ENCODE measurements at places on chromosomes 12 and 14.

GRCh38 chr14:96098309-96098998 is 59.3 kb downstream of the C14orf132 start:
- no peak for DNase-seq

DNA sequence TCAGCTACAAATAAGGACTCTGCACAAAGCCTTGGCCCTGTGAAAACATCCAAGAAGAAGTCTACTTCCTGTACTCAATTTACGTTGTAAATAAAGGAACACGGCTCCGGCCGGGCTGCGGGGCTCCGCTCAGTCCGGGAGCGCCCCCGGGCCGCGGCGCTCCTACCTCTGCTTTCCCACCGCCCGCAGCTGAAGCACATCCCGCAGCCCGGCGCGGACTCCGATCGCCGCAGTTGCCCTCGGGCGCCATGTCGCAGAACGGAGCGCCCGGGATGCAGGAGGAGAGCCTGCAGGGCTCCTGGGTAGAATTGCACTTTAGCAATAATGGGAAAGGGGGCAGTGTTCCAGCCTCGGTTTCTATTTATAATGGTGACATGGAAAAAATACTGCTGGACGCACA is 502.3 kb upstream of the FOXG1 start:
- DNase-seq = no peak

GRCh38 chr12:111469401-111469800 is 63.7 kb downstream of the SH2B3 start:
- no peak for DNase-seq

DNA sequence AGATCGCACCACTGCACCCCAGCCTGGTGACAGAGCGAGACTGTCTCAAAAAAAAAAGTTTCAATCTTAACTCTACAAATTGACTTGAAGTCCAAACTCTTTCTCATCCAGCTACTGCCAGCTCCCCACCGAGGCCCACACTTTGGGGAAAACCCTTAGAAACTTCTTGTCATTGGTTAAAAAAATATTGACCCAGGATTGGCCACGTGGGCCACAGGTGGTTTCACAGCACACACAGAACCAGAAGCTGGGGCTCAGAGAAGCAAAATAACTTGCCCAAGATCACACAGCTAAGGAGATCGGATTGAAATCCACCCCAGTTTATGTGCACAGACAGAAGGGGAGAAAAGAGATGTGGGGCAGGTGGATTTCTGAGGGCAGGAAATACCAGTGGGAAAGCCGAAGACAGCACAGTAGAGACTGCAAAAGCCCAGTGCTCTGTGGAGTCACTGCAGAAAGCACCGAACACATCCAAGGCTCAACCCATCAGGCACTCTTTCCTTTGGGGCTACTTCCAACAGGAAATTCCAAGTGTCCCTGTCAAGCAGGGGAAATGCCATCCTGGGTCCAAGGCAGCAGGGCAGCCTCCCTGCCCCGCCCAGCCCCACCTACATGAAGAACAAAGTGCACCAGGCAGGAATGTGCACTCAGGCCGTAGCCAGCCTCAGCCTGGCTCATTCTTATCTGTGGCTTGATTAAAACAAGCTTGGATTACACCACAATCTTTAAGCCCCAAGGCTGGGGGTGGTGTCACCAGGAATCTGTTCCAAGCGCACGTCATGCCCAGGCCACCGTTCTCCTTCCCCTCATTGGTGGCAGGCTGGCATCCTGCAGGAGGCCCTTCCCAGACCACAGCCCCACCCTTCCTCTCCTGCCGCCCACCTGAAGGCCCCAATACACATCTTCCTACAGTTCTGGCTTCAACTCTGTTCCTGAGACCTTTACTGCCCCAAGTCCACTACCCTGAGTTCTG is 72.5 kb downstream of the ITPK1 start:
- DNase-seq = no peak

DNA sequence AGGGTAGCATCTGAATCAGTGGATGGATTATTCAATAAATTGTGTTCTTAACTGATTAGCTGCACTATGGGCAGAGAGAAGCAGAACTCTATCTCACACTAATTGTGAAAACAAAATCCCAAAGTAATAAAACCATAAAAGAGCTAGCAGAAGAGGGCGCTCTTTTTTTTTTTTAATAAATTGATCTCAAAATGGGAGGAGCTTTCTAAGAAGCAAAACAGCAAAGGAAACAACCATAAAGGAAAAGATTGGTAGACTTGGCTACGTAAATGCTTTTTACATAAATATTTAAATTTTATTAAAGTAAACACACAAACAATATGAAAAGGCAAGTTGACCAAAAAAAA is 1.5 kb upstream of the TM7SF3 start:
- no peak for DNase-seq

DNA sequence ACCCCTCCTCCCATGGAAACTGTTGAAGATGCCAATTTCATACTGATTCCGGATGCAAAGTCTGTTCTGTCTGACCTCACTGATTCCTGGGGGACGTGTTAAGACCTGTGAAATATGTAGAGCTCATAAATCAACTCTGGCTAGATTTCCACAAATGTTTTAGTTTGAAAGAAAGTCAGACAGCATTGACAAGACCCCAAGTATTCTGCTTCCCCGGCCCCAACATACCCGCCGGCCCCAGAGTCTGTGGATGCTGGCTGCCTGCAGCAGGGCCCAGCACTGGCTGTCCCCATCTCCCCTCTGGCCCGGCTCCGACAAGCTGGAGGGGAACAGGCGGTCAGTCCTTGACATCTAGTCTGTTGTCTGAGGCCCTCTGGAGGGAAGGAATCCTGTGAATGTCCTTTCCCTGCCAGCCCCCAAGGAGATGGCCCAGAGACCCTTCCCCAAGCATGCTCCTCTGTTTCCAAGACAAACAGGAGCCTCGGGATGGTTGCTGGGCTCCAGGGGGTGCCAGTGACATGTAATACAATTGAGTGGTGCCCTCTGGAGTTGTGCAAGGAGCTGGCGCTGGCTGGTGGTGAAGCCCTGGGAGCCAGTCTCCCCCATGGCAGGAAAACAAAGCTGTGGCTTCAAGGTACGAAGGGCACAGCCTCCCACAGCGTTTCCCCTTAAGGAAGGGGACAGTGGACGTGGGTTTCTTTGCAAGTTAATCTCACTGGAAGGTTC is 22.3 kb downstream of the FBLN5 start:
- DNase-seq = no peak

DNA sequence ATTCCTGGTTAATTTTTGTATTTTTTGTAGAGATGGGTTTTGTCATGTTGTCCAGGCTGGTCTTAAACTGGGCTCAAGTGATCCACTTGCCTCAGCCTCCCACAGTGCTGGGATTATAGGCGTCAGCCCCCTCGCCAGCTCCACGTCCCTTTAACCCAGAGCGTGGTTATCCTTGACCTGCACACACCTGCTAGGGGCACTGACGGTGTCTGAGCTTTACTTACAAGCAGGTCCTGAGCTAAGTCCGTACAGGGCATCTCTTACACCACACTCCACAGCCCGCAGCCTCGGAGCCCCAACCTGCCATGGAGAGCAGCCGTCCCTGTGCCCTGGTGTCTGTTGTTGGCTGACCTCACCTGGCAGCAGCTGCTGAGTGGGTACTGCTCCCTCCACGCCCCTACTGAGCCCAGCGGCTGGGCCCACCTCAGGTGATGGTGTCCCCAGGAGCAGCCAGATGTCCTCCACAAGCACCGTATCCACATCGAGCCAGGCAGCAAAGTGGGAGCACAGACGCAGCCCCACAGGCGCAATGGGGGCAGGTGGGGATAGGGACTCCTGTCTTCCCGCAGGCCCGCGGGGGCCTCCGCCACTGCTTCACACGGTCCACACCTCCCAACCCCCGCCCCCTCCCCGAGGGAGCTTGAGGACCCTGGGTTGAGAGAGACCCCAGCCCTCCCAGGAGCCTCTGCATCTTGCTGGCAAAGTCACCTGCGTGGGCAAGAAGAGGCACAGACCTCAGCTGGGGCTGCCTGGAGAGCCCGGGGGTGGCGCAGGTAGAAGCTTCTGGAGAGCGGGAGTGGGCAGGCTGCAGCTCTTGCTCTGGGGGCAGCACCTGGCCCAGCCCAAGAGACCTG is 325.4 kb upstream of the SFSWAP start:
- no peak for DNase-seq

- DNase-seq = no peak
Observed at GRCh38 chr14:75230140-75230792, 48.4 kb upstream of the FOS start.

GRCh38 chr12:27852742-27853141 is 72.7 kb upstream of the MANSC4 start:
- no peak for DNase-seq

- no peak for DNase-seq
Observed at GRCh38 chr12:116797885-116798284, 59.8 kb downstream of the RNFT2 start.

- DNase-seq = no peak
Observed at GRCh38 chr12:1046727-1047126, 55.7 kb downstream of the ERC1 start.

GRCh38 chr12:26434299-26435068 is 239.1 kb downstream of the SSPN start:
- DNase-seq = no peak

- DNase-seq = no peak
Observed at GRCh38 chr12:123071099-123071800, 79.6 kb downstream of the PITPNM2 start.

GRCh38 chr12:40946612-40947194 is 241.4 kb upstream of the PDZRN4 start:
- DNase-seq = no peak

All from activated gamma-delta T cell (primary cell).